A172 (cell line): ENCODE measurements at places on chromosomes 12 and 14. TPM values are rescaled to one million over a fixed set of nuclear protein-coding genes. Genes with fewer than 3 reads are reported as not detected.
A peak's percentile ranks its signal among the peaks of the same experiment; 100 is the strongest.

DNA sequence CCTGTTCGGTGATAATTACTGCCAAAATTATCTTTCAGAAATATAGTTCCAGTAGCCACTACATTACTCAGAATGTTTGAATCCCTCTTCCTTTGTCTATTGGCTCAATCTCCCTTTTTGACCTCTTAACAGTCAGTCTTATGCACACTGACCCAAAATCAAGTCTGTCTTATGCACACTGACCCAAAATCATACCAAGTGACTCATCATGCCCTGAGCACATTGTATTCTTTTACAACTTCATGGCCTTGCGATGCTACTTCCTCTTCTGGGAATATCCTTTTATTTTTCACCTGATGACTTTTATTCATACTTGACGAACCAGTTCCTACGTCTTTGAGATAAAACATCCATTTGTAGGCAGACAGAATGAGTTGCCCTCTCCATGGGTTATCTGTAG is 182.3 kb downstream of the NPAS3 start:
- DNase-seq = peak; percentile 73

DNA sequence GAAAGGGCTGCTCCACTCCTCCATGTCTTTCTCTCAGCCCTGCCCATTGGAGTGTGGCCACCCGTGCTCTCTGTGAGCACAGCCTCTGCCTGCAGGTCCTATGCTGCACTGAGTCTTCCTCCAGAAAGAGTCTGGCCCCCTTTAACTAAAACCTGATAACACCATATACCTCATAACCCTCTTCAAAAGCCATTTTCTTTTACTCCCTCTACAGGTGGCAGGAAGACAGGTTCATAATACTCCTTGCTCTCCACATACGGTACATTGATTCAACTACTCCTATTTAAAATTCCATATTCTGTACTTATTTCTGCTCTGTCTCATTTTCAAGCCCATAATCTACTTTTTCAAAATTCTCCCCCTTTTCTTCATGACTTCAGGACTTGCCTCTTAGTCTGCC is 144.0 kb downstream of the HELB start:
- DNase-seq = no peak

- DNase-seq = no peak
Measured at GRCh38 chr12:5827591-5827990, 117.5 kb downstream of the ANO2 start.

PCBP2 gene
- 107 and 137 TPM in 2 replicates for total RNA-seq

DNA sequence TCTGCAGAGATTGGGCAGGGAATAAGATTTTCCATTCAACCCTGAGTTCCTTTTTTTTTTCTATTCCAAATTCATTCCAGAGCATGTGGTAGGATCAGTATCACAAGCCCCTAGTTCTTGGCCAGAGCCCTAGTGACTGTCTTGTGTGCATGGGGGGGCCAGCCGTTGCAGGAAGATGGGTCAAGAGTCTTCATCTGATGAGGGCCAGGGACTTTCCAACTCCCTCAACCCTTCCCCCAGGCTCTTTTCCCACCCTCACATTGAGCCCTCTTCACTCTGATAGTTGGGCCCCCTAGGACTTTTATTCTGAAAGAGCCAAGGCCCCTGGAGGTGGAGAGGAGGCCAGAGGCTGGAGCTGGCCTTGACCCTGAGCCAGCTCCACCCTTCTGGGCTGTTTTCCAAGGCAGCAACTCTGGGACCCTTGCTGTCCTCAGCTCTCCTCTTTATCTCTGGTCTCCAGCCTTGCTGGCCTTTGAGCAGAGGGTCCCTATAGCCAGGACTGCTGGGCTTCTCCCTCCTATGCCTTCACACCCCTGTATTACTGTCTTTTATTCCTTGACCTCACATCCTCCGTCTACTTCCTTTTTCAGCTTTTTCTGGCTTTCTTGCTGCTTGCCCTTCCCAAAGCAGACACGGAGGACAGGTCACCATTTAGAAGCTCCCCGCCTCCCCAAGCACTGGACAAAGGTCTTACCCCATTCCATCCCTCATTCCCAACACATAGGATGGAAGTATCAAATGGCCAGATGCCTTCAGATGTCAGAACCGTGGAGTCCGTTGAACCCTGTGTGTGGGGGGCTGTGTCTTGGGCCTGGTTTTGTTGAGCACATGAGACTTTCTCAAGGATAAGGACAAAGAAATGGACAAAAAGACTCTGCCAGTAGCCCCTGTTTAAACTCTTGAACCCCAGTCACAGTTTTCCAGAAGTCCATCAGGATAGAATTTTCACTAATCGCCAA is 5.6 kb downstream of the RBP5 start:
- DNase-seq = no peak

DNA sequence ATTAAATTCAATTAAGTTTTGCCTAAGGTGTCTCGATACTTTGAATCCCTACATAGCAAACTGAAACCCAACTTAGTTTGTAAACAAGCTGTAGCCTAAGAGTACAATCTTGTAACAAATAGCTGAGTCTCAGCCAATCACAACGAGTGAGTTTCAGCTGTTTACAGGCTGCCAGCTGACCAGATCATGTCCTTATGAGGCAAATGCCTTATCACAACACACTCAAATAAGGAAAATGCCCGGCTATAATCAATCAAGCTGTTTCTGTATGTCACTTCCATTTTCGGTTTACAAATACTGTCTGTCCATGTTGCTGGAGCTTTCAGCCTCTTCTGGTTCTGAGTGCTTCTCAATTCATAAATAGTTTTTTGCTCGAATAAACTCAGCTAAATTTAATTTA is 943.8 kb downstream of the SLC16A7 start:
- peak; percentile 18 for DNase-seq

- DNase-seq = no peak
Measured at GRCh38 chr14:91330856-91331255, 86.4 kb upstream of the GPR68 start.

POTEM gene
- not detected in 2 replicates for total RNA-seq

GRCh38 chr12:95548539-95549391 is 2.5 kb downstream of the USP44 start:
- DNase-seq = no peak

DNA sequence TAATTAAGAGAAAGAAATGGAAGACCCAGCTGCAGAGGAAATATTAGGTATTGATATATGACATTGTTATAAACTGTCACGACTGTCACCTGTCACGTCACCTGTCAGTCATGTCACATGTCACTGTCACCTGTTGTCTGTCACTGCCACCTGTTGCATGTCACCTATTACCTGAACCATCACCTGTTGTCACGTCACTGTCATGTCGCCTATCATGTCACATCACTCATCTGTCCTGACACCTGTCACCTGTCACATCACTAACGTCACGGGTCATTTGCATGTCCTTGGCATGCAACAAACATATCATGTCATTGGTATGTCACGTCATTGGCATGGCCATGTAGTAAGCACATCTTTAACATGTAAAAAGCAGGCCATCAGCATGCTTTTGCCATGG is 26.6 kb upstream of the TESC start:
- no peak for DNase-seq

GABARAPL1 gene
- 20.4 and 20.8 TPM in 2 replicates for total RNA-seq

DNA sequence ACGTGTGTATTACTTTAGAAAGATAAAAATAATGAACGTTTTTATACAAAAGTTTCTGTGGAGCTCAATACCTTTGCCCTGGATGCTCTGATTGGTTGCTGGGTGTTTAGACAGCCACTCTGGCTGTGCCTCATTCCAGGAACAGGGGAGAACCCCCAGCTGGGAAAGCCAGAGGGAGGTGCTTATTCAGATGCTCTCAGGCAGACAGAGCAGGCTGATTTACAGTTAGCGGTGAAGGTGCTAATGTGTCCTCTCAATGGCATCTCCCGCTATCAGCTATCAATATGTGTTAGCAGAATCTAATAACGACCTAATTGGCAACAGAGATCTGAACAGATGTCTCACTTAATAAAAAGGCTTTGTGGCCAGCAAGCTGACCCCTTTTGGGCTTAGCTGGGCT is 402.3 kb downstream of the NUAK1 start:
- no peak for DNase-seq

GRCh38 chr14:51715742-51716141 is 64.0 kb downstream of the FRMD6 start:
- no peak for DNase-seq

- no peak for DNase-seq
Measured at GRCh38 chr12:130947028-130947613, 6.6 kb upstream of the ADGRD1 start.

- no peak for DNase-seq
Measured at GRCh38 chr14:88069677-88070076, 64.7 kb downstream of the GPR65 start.

GRCh38 chr14:34426313-34427295 is 35.4 kb downstream of the SPTSSA start:
- no peak for DNase-seq

DNA sequence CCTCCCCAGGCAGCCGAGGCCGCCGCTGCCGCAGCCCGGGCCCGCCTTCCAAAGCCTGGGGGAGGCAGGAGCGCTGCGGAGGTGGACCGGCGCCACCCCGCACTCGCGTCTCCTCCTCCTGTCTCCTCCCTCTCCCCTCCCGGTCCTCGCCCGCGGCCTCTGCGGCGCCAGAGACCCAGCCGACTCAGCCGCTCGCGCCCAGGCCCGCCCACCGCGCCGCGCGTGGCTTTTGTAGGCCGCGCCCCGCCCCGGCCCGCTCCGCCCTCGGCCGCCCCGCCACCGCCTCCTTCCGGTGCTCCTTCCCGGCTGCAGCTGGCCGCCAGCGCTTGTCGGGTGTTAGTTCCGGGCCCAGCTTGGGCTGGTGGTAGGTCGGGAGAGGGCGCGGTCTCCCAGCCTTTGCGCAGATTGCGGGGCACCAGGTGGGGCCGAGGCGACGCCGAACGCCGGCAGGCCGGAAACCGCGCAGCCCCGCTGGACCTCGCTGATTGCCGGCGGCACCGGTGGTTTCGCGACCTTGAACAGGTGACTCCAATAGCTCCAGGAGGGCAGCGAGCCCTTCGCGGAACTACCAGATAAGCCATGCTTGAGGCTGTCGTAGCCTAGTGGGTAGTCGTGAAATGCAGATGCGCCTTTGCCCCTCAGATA is at the start of gene CAPRIN2:
Gene CAPRIN2 (minus strand): TSS at position 202 of the 645 bp plus-strand sequence. CDS start 1,431 bp downstream, outside the sequence.
- peak; percentile 83 for DNase-seq

GRCh38 chr14:104545151-104545941 is 34.2 kb upstream of the C14orf180 start:
- DNase-seq = no peak

DNA sequence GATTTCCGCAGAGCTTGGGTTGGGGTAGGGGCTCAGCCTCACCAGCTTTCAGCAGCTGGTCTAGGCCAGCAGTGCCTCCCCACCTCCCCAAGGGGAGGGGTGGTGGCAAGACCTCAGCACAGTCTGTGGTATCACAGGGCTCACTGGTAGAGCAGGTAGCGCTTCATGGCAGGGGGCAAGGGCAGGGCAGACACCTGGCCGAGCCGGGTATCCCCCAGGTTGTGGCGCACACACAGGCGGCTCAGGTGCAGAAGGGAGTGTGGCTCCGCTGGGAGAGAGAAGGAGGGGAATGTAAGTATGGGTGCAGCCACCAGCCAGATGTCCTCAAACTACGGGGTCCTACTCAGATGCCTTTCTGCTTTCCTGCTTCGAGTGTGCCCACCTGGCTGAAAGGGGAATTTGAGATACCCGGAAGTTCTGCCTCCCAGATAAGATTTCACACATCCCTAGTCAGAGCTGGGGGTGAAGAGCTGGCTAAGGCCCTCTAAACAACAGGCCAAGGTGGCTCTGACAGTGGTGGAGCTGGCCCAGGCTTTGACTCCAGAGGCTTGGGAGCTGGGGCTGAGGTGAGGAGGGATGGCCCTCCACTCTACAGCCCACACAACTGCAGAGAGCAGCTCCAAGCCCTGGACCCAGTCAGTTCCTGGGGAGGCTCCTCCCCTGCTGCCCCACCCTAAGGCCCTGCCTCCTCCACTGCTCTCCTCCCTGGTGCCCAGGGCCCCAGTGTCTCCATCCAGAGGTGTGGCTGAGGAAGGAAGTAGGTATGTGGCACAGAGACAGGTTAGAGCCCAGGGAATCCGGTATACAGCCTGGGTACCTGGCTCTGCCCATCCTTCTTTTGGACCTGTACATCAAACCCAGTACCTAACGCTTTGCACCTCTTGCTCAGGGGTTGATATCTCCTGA is 1.8 kb downstream of the SPSB2 start:
- no peak for DNase-seq

DNA sequence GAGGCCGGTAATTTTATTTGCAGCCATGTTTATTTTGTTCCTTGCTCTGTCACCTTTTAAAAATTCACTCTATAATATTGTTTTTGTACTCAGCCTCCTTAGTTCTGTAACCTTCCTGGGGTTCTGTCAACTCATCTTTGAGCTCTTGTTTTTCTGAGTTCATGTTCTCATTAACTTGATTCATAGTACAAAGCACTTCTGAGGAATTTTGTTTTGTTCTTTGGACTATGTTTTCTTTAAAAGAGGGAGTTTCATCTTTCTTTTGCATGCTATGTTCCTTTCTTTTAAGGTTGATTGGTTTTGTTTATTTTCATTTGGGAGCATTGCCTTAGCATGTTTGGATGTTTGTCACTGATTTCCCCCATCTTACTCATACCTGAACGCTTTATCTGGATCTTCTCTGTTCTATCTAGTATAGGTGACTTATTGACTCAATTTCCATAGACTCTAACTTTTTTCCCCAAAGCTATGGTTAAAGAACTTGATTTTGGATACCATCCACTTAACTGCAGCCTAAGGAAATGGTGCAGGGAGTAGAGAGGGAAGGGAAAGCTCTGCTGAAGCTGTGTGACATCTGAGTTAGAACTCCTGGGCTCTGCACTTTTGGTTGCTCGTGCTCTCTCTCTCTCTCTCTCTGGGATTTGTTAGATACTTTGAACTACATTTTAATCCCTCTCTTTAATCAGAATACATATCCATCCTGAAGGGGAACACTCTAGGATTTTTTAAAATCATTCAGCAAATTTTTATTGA is 268.5 kb downstream of the PAWR start:
- DNase-seq = no peak

- no peak for DNase-seq
Measured at GRCh38 chr12:51364001-51364400, 17.5 kb upstream of the CELA1 start.
